Stimulated activated CD4-positive, alpha-beta T cell treated with anti-CD3 and anti-CD28 coated beads, Interleukin-12 subunit alpha, Interleukin-12 subunit beta, amount 100 ng/mL, for 48 hours (primary cell): ENCODE measurements at places on chromosomes 16 and 17.
A peak's percentile ranks its signal among the peaks of the same experiment; 100 is the strongest.

- no peak for DNase-seq
Measured at GRCh38 chr16:85715169-85716021, 26.6 kb upstream of the GINS2 start.

GRCh38 chr17:38703742-38704605, 1.1 kb upstream of the MLLT6 start:
- DNase-seq, result peak; percentile 84

- DNase-seq, result no peak
Measured at GRCh38 chr16:22322021-22322471, 24.8 kb downstream of the POLR3E start.

- DNase-seq, result no peak
Measured at GRCh38 chr17:79872762-79873161, 33.5 kb upstream of the CBX4 start.

- DNase-seq, result no peak
Measured at GRCh38 chr17:21239680-21240368, 13.4 kb downstream of the NATD1 start.

GRCh38 chr17:12463102-12463501, 202.6 kb upstream of the MYOCD start:
- no peak for DNase-seq

- no peak for DNase-seq
Measured at GRCh38 chr17:80618304-80618703, 73.7 kb downstream of the RPTOR start.

GRCh38 chr17:46047856-46048255, 48.8 kb downstream of the STH start:
- no peak for DNase-seq

GRCh38 chr17:74235911-74236371, 22.6 kb downstream of the TTYH2 start:
- DNase-seq, result no peak

- no peak for DNase-seq
Measured at GRCh38 chr17:30429155-30429554, 48.1 kb upstream of the GOSR1 start.
